ENCODE measurements at places on chromosomes 13 and 19. TPM values are rescaled to one million over a fixed set of nuclear protein-coding genes. Genes with fewer than 3 reads are reported as not detected.

Gene RFX2
- total RNA-seq: 9.6 TPM

DNA sequence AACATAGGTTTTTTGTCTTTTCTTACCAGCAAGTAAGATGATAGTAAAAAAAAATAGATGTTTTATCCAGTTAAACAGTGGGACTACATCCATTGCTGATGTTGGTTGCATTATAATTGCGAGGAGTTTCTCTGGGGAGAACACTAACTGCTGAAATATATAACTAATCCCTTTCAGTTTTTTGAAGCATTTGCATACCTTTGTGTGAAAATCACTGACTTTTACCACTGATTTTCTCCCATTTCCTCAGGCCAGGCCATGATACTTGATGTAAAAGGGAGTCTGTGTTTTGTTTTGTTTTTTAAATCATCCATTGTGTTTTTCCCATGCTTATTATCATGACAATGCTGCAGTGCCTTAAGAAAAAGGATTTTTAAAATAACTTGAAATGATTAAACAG lies 699.5 kb downstream of the PCDH9 start:
- no peak for DNase-seq

Gene NPAS1
- total RNA-seq: 0.26 TPM

- DNase-seq: no peak
Measured at GRCh38 chr13:32737679-32738078, 151.4 kb downstream of the PDS5B start.

GRCh38 chr13:75636436-75637180 lies 478 bp downstream of the LMO7 start:
- peak; percentile 51 for DNase-seq

GRCh38 chr19:6263735-6264444 lies 15.9 kb downstream of the MLLT1 start:
- DNase-seq: peak; percentile 55

- DNase-seq: no peak
Measured at GRCh38 chr19:54673222-54673621, 10.4 kb downstream of the LILRB4 start.

GRCh38 chr13:42333613-42334328 lies 61.8 kb downstream of the AKAP11 start:
- DNase-seq: peak; percentile 71

- DNase-seq: no peak
Measured at GRCh38 chr13:19605161-19605955, 28.1 kb upstream of the MPHOSPH8 start.

GRCh38 chr19:55695511-55696290 lies 20.7 kb downstream of the EPN1 start:
- no peak for DNase-seq

Gene ARHGAP45
- 0.77 TPM for total RNA-seq

Data from fibroblast of lung (primary cell).